ENCODE measurements at places on chromosomes 1 and 21.

DNA sequence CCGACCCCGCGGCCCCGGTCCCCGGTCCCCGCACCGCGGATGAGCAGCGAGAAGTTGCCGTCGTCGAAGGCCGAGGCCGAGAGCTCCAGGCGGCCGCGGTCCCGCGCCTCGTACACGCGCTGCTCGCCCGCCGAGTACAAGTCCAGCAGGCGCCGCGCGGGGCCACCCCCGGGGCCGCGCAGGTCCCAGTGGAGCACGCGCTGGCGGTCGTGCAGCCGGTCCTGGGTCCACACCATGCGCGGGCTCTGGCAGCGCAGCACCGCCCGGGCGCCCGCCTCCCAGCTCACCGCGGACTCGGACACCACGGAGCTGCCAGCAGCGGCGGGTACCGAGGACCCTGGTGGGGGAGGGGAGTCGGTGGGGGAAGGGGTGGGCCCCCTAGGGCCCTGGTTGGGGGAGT, 2.9 kb downstream of the MXRA8 start:
- no peak for DNase-seq

DNA sequence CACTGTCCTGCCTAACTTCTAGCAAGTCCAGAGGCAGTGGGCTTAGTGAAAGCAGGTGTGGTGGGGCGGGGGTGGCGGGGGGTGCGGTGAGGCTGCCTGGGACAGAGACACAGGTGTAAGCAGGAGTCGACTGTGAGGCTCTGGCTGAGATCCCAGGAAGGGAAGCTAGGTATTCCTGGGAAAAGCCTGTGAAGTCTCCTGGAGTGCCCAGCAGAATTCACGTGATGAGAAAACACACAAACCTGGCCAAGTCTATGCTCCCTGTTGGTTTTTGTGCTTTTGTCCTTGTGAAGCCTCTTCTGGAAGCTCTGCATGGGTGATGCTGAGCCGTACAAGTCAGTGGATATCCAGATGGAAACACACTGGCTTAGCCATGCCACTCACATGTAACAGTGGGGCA, 5.3 kb downstream of the GALNT2 start:
- DNase-seq, result no peak

DNA sequence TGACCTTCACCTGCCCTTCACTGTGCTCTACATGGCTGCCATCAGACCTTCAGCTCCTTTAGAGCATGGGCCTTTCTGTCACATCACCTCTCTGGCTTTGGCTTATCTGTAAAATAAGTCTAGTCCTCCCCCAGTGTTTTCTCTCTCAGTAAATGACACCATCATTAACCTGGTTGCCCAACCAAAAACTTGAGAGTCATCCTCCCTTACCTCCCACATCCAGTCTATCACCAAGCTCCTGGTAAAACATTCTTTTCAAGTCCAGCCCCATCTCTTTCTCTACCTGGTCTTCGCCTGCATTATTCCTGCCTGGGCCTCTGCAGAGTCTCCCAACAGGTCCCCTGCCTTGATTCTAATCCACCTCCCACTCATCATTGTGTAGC, 13.1 kb downstream of the SLC26A9 start:
- no peak for DNase-seq

DNA sequence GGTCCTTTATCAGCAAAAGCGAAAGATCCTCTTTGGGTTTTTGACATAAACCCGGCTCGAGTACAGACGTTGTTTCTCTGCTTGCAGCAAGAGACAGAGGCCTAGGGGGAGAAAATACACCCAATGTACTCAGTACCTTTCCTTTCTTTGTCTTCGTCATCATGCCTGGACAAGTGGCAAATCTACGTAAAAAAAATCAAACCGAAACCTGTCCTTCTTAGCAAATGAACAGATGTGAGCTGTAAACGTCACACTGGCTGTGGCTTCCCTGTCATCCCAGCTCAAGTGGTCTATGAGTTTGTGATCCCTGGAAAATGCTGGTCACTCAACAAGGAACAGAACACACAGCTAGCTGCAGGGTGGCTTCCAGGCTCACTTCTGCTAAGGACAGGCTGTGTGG, 39.9 kb downstream of the STPG1 start:
- no peak for DNase-seq

GRCh38 chr1:17606826-17607440, 67.4 kb downstream of the ARHGEF10L start:
- no peak for DNase-seq

GRCh38 chr1:172338295-172338735, 82.2 kb upstream of the C1orf105 start:
- DNase-seq, result no peak

DNA sequence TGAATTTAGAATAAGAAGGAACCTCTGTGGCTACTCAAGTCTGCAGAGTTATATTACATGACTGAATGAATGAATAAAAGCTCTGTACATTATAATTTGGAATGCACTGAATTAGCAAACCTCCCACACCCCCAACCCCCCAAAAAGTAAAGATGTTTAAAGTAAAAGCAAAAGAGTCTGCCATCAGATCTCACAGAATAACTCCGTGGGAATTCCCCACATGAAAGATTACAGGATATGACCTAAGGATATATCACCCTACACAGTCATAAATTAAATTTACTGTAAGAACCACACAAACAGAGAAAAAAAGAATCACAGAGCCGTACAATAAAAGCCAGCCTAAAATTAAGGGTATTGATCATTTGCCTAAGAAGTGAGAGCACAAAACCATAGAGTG, 587.3 kb downstream of the PTPRC start:
- no peak for DNase-seq

GRCh38 chr1:14441302-14441741, 157.2 kb upstream of the KAZN start:
- peak; percentile 27 for DNase-seq

DNA sequence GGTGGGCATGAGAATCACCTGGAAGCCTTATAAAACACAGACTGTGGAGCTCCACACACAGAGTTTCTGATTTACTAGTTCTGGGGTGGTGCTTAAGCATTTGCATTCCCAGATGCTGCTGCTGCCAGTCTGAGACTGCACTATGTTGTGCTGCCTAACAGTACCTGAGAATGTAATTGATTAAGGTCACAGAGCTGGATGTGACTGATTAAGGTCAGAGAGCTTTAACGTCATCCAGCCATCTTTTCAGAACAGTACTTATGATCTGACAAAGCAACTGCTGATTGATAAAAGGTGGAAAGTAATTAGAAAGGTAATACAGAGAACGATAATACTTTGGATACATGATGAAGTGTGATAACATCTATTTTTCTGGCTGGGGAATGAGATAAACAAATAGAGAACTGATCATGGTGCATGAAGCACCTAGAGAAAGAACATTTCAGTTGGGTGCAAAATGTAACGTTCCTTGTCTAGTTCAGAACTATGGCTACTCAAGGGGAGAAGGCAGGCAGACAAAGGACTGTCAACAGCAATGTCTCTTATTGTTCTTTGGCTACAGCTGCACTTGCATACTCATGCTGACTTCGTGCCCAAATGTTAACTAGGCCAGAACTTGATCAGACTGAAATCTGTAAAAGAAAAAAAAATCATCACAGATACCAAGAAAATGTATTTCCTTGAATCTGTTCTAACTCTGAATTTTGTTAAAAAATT, 3.7 kb upstream of the UCK2 start:
- DNase-seq, result no peak

DNA sequence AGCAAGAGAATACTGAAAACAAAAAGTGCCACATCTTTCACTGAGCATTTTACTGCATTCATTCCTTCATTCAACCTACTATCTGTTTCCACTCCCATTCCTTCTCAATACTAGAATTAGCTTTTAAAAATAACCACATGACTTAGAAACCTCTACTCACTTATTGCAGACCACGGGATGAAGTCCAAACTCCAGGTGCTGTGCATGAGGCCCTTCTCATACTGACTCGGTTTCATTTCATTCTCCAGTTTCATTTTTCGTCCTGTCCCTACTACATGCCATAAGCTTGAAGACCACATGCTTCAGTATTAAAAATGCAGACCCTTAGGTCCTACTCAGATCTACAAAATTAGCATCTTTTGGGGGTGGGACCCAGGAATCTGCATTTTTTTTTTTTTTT, 2.3 kb upstream of the BACH1 start:
- no peak for DNase-seq

- no peak for DNase-seq
Measured at GRCh38 chr1:67551375-67551774, 121.2 kb upstream of the SERBP1 start.

GRCh38 chr1:30290581-30290980, 432.8 kb downstream of the MATN1 start:
- DNase-seq, result no peak

- no peak for DNase-seq
Measured at GRCh38 chr1:244099258-244099930, 48.3 kb downstream of the ZBTB18 start.

DNA sequence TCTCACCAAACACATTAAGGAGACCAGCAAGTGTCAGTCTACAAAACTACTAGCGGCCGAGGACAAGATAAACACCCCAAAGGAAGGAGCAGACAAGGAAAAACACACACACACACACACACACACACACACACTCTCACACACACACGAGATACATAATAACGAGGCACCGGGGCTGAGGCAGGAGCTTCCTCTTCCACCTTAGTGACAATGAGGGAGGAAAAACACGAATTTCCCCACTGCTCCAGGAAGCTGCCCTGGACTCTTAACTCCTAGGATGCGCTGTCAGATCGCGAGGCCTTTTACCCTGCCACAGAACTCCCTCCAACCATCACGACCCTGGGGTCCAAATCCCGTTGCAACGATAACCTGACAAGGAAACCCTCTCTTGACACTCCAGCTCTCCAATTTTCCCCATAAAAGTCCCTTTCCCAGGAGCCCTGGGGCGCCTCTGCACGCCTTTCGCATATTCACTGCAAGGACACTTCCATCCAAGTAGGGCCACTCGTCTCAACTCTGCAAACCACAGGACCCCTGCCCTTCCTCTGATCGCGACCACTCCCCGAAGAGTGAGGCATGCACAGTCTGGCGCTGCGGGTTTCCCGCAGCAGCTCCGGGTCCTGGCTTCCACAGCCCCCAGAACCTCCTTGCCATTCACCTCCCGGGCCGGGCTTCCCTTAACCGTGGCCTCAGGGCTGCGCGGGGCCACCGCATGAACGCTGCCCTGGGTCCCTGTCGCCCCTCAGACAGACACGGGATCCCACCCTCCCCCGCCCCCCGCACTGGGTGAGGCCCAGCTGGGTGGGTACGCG, 581 bp downstream of the ETV3 start:
- DNase-seq, result no peak

DNA sequence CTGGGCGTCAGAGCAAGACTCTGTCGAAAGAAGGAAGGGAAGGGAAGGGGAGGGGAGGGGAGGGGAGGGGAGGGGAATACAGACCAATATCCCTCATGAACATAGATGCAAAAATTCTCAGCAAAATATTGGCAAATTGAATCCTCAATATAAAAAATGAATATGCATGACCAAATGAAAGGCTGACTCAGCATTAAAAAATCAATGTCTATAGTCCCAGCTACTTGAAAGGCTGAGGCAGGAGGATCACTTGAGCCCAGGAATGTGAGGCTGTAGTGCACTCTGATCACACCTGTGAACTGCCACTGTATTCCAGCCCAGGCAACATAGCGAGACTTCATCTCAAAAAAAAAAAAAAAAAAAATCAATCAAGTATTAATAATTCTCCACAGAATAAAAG, 24.0 kb downstream of the BATF3 start:
- no peak for DNase-seq

- no peak for DNase-seq
Measured at GRCh38 chr1:191541758-191542157, 616.5 kb upstream of the RGS18 start.

GRCh38 chr21:25997788-25998611, 172.6 kb downstream of the APP start:
- DNase-seq, result no peak

- no peak for DNase-seq
Measured at GRCh38 chr1:109661391-109661790, 5.5 kb downstream of the GSTM4 start.

DNA sequence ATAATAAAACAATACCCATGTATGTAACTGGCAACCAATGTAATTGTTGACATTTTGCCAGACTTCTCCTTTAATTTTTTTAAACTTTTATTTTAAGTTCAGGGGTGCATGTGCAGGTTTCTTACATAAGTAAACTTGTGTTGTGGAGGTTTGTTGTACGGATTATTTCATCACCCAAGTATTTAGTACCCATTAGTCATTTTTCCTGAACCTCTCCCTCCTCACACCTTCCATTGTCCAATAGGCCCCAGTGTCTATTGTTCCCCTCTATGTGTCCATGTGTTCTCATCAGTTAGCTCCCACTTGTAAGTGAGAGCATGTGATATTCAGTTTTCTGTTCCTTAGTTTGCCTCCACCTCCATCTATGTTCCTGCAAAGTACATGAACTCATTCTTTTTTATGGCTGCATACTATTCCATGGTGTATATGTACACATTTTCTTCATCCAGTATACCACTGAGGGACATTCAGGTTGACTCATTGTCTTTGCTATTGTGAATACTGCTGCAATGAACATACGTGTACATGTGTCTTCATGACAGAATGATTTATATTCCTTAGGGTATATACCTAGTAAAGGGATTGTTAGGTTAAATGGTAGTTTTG, 6.7 kb downstream of the DEPDC1 start:
- DNase-seq, result no peak

DNA sequence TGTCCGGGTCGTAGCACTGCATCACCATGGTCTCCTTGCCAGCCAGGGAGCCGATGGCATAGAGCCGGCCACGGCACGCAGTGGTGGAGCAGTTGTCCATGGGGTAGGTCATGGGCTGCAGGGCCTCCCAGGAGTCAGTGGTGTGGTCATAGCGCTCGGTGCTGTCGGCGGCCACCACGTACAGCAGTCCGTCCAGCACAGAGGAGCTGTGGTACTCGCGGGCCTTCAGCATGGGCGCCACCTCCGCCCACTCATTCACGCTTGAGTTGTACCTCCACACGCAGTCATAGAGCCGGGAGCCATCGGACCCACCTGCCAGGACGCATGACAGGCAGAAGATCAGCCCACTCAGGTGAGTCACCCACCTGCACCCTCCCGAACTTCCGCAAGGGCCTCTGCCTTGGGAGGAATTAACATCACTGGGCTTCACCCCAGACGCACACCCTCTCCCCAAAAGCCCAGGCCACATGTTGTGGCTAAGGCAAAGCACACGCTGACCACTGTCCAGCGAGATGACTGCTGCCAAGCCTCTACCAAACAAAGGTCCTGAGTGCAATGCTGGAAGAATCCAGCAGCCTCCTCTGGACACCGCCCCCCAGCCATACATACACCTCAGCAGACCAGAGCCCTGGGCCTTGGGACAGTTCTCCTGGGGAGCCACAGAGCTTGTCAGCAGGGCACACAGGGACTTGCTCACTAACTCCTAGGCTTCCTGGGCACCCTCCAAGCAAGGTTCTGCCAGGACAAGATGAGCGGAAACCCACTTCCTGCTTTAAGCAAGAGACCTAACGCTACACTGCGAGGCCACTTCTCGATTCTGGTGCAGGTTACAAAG, 3.3 kb downstream of the KLHL21 start:
- DNase-seq, result no peak

DNA sequence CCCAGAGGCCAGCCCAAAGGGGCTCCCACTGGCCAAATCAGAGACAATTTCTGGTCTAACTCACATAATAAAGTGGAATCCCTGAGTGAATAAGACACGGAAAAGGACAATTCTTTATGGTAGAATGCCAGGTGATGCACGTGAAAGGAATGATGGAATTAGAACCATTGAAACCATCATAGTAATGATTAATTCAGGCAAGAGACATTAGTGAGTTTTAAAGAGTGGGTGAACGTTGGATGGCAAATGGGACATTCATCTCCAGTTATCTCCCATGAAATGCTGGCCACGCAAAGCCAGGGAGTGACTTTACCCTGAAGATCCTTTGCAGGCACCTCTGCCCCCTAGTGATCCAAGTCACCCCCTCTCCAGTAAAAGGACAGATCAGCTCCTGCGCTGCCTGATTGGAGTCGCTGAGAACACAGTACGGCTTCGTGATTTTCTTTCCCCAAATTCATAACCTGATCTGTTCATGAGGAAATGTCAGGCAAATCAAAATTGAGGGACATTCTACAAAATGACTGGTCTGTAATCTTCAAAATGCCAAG, 87.5 kb downstream of the AJAP1 start:
- DNase-seq, result no peak

All from fibroblast of the conjunctiva (primary cell).